ENCODE measurements at places on chromosomes 1 and 21.

- no peak for DNase-seq
Measured at GRCh38 chr1:226675715-226676357, 63.2 kb downstream of the ITPKB start.

- no peak for DNase-seq
Measured at GRCh38 chr1:19973616-19974015, 5.8 kb downstream of the PLA2G2A start.

GRCh38 chr1:185840880-185841279 lies 106.7 kb downstream of the HMCN1 start:
- DNase-seq: no peak

DNA sequence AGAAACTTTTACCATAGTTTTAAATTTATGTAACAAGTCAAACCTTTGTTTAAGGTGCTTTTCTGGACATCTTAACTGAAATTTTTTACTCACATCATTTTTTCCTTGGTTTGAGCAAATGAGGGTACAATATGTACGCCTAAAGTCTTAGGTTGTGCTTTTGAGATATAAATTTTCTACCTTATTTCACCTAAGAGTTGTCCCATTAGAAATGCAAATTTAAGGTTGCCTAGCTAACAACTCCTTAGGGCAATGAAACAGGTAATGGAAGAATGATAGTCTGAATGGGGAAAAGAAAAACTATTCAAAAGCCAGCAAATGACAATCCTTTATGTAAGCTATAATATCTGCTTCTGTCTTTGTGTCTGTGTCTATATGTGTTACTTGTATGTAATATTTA lies 19.6 kb downstream of the NRDC start:
- DNase-seq: no peak

DNA sequence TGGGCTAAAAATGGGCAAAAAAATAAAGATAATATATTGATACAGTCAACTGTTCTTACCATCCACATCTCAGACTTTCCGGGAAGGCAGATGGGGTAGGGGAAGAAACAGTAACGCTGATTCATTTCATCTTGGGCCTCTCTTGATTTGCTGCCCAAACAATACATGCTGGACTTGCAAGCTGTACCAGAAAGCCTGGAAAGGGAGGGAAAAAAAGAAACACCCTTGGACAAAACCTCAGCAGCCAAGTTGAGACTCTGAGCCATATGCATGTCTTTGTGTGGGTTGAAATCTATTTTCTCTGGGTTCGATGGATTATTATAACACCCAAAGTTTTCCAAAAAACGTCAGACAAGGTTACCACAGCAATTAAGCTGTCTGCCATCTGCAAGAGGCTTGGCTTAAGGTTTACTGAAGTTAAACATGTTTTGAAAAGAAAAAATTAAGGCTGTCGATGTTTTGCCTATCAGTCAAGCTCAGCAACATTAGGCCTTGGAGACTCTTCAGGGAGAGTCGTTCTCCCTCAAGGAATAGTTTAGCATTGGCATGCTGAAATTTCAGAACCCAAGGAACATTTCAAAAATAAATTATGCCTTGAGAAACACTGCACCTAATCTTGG lies 71.2 kb downstream of the PSMG1 start:
- no peak for DNase-seq

DNA sequence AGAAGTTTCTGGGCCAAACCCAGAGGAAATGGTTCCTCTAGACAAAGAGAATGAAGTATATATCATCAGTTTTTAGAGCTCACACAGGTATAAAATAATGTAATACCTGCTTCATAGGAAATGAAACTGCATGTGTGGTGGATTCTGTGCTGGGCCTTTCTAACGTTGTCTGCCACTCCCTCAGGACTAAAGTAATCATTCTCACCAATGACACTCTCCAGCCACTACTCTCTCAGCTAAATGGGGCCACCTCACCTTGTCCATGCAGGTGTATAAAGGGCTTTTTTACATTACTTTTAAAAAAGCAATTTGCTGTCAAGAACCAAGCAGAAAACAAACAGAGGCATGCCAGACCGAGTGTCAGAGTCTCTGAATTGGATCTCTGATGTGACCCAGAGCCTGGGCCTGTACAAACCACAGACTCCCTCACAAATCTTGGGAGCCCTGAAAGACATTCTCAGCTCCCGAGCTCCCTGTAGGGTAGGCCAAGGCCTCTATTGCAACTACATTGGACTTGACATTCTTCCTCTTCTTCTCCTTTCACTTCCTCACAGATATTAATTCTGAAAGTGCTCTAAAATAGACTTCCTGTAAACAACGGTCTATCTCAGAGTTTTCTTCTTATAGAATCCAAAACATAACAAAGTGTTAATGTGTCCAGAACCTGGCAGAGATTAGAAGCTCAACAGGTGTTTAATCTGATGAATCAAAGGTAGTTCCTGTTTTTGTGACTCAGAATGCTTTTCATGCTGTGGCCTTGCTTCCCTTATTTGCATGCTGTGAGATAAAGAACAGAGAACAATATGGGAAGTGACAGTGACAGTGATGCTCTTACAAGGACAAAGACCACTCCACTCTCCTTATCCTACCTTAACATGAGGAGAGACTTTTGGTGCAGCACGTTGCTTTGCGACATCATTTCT lies 8.6 kb downstream of the AIM2 start:
- DNase-seq: no peak

DNA sequence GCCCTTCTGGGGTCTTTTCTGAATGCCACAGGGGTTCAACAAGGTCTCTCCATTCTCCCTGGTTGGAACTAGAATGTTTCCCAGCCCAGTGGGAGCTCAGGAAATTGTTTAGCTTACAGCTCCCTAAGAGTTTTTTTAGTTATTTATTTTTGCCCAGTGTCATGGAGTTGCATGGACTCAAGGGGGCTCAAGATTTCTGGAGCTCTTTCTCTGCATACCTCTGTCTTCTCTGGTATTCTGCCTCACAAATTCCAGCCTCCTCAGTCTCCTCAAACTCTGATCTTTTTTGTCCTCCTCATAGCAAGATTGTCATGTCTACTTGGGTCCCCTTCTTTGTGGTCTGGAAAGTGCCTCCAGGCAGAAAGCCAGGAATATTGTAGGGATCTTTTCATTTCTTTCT lies 15.9 kb upstream of the PPP2R5A start:
- DNase-seq: peak; percentile 22

DNA sequence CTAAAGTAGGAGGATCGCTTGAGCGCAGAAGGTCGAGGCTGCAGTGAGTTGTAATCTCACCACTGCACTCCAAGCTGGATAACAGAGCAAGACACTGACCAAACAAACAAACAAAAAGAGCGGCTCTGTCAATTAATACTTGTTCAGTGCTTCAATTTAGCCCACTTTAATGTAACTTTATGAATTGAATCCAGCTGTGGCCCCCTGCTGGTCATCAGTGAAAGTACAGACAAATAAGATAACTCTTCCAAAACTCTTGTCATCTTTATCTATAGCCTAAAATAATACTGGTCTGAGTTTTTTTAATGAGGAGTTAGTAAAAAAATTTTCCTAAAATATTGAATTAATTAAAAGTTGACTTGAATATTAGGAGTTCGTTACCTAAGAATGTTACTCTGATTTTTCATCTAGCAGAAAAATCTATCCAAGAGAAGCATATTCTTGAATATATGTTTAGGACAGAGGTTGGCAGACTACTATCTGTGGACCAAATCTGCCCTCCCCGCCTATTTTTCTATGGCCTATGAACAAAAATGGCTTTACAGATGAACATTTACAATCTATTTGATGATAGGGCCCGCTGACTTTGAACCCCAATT lies 26.1 kb downstream of the ATP5PF start:
- DNase-seq: peak; percentile 60

DNA sequence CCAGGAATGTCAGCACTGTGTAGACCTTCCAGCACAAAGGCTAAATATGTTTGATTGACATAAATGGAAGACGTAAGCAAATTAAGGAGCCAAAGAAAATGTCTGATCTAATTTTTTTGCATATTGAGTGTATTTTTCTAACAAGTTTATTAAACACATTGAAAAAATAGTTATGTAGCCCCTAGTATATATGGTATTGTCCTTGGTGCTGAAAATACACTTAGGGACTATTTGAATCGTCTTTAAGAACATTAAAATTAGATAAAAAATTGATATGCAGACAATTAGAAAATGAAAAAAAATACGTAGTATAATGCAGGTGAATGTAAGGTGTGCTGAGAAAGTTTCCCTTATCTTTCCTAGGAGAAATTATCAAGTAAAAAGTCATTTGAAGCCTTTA lies 337.0 kb downstream of the OMA1 start:
- DNase-seq: no peak

DNA sequence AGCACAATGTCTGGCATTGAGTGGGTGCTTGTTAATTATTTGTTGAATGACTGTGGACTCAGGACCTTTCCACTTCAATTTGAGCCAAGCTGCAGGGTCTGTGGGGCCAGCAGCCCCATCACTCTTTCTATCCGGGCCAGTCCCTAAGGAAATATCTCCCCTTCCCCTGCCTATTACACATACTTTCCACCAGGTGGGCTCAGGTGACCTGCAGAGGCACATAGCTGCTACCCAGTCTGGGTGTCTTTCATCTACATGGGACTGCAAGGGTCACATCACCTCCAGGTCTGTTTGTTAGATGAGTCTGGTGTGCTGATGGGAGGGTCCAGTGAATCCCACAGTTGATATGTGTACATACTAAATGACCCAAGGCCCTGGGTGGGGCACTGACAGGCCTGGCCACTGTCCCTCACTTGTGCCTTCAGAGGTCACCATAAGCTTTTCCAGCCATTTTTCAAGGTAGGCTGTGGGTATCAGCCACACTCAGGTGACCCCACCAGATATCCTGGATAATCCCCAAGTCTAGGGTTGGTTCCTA lies 59.5 kb upstream of the KDM4A start:
- DNase-seq: no peak

DNA sequence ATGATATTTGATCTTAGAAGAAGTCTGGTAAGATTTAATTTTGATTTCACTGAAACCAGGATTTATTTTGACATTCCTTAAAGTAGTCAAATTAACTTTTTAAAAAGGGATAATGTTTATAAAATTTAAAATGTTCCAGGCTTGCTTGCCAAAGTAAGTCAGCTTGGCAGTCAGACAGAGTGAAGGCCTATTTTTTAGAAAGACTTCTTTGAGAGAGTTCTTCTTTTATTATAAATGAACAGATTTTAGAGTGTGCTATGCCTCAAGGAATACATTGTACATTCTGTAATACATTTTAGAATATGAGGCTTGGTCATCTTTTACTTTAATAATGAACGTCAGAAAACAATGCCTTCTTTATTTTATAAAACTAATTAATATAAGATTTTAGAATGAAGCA lies 138.7 kb downstream of the DISP1 start:
- no peak for DNase-seq

DNA sequence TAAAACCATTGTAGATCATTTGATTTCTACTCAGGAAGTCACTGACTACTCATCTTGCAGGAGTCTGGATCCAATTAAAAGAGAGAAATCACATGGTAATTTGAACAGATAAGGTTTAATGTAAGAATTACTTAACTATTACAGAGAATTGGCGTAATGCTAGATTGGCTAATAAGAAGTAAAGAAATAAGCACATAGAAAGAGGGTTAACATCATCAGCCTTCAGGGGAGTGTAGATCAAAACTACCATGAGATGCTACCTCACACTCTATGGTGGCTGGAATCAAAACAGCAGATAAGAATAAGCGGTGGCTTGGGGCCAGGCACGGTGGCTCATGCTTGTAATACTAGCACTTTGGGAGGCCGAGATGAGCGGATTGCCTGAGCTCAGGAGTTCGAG lies 11.7 kb downstream of the ST3GAL3 start:
- peak; percentile 22 for DNase-seq

DNA sequence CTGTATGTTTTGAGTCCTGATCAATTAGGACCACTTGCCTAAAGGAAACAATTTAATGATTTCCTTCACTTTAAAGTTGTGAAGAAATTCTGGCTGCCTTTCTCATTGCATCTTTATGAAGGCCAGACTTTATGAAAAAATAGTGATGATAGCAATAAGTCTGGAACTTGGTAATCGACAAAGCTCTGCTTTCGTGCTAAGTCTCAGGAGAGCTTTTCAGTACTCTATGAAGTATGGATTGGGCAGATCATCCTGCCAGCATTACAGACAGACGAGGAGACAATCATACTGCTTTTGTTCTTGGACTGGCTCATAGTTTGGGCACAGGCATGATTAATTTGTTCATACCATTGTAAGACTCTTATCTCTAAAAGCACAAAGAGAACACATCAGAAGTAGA lies 45.5 kb upstream of the KCNJ15 start:
- no peak for DNase-seq

- no peak for DNase-seq
Measured at GRCh38 chr21:39860600-39860999, 6.6 kb upstream of the PCP4 start.

GRCh38 chr1:6447818-6448748 lies 17.9 kb downstream of the TNFRSF25 start:
- DNase-seq: no peak

DNA sequence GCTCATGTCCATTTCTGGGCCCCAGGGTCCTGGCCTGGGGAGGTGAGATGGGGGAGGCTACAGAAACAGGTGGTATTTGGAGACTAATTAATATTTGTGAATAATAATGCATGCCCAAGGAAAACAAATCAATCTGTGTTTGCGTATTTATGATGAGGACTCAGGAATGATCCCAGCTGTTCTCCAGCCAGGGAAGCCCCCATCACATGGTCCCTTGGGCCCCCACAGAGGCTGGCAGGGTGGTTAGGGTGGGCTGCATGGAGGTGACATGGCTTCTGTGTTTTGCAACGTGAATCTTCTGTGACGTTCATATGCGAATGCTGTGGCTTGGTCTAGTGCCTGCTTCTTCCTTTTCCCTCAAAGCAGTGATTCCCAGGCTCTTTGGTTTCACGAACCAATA lies 10.5 kb downstream of the PTPRF start:
- no peak for DNase-seq

DNA sequence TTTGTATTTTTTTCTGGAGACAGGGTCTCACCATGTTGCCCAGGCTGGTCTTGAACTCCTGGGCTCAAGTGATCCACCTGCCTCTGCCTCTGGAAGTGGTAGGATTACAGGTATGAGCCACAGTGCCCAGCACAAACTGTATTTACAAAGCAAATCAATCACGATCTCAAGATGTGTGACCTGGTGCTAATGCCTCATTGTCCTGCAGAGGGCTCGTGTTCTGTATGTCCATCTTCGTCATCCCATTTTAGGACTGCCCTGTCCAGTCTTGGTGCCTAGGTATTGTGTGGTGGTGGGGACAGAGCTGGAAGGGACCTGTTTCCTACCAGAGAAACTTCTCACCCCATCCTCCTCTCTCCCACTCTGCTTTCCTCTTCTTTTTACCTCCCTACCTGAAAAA lies 20.2 kb downstream of the PROK1 start:
- no peak for DNase-seq

DNA sequence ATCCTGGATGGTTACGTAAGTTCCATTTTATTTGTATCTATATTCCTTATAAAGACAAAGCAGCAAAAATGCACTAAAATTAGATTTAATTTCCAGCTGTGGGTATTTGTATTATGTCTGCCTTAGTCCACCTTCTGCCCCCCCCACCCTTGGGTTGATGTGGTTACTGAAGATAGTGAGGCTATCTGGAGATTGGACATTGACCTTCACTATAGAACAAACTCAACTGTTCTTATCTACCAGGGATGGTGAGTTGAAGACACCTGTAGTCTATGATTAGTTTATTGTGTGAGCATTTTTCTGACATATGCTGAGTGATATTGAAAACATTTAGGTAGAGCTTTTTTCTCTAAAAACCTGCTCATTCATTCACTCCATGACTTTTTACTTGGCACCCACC lies 122.2 kb downstream of the NFIA start:
- DNase-seq: no peak
